Ascending aorta (tissue), 2 donors: ENCODE measurements at places on chromosomes 7 and 10.

GRCh38 chr10:26697922-26698608 is 564 bp downstream of the PDSS1 start:
- no peak for DNase-seq

- no peak for DNase-seq
These were observed 134.1 kb upstream of the EEPD1 start for GRCh38 chr7:36018816-36019484.

- no peak for DNase-seq
These were observed 29.0 kb upstream of the GNA12 start for GRCh38 chr7:2873146-2873545.

GRCh38 chr10:123583639-123584418 is 82.3 kb upstream of the GPR26 start:
- peak; percentile 95 for DNase-seq

GRCh38 chr7:130062246-130062645 is 8.1 kb upstream of the KLHDC10 start:
- DNase-seq, result no peak

DNA sequence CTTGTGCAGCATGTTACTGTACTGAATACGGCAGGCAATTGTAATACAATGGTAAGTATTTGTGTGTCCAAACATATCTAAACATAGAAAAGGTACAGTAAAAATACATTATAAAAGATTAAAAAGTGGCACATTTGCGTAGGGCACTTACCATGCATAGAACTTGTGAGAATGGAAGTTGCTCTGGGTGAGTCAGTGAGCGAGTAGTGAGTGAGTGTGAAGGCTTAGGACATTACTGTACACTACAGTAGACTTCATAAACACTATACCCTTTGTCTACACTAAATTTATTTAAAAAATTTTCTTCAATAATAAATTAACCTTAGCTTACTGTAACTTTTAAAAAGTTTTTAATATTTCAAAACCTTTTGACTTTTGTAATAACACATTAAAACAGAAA is 37.5 kb downstream of the BPGM start:
- DNase-seq, result no peak

DNA sequence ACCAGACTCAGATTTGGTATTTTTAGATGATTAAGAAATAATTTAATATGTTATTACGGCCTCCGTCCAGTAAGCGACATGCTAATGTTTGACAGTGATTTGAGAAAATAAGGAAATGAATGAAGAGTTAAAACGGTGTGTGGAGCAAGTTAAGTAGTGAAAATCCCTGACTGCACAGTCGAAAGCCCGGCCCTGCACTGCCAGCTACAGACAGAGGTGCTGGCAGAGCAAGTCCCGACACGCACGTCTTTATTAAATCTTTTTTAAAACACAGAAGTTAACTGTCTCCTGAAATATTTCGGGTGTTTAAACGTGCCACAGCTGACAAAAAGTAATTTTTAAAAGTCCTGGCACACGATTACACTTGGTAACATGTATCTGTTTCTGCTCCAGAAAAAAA is 293.4 kb upstream of the RNF32 start:
- no peak for DNase-seq

GRCh38 chr10:96646751-96647166 is 59.9 kb upstream of the TM9SF3 start:
- no peak for DNase-seq
